ENCODE measurements at places on chromosomes 16 and 17.
A peak's percentile ranks its signal among the peaks of the same experiment; 100 is the strongest.

GRCh38 chr17:21043296-21044232 is 753 bp upstream of the USP22 start:
- DNase-seq = peak; percentile 98

GRCh38 chr17:49365667-49366066 is 3.6 kb upstream of the ZNF652 start:
- DNase-seq = peak; percentile 45

- no peak for DNase-seq
Observed at GRCh38 chr17:7882629-7883028, 6.0 kb upstream of the CHD3 start.

- DNase-seq = no peak
Observed at GRCh38 chr16:71622088-71622487, 3.9 kb upstream of the MARVELD3 start.

- DNase-seq = no peak
Observed at GRCh38 chr17:70478902-70479301, 309.6 kb downstream of the KCNJ2 start.

DNA sequence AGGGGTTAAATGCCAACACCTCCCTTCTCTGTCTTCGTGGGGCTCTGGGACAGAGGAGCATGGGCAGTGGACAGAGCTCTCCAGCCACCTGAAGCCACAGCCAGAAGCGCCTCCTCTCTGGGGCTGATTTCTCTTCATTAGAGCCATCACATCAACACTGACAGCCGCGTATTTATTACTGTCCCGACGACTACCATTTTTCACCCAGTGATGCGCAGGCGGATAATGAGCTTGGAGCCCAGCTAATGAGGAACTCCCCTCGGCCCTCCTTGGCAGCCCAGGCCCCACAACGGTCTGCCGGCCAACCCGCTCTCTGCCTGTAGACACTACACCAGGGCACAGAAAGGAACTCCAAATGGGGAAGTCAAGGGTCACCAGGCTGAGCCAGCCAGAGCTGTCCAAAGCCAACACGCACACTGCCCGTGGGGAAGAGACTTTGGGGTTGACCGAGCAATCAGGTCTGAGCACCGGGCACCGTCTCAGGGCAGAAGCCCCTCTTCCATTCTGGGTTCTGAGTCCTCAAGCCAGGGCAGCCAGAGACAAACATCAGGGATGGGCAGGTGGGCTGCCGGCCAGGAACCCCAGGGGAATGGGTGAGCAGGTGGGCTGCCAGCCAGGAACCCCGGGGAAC is 13.2 kb downstream of the SDK2 start:
- DNase-seq = no peak

GRCh38 chr17:2814481-2815341 is 18.5 kb downstream of the RAP1GAP2 start:
- peak; percentile 93 for DNase-seq

- peak; percentile 70 for DNase-seq
Observed at GRCh38 chr17:80082403-80083135, 18.8 kb upstream of the GAA start.

DNA sequence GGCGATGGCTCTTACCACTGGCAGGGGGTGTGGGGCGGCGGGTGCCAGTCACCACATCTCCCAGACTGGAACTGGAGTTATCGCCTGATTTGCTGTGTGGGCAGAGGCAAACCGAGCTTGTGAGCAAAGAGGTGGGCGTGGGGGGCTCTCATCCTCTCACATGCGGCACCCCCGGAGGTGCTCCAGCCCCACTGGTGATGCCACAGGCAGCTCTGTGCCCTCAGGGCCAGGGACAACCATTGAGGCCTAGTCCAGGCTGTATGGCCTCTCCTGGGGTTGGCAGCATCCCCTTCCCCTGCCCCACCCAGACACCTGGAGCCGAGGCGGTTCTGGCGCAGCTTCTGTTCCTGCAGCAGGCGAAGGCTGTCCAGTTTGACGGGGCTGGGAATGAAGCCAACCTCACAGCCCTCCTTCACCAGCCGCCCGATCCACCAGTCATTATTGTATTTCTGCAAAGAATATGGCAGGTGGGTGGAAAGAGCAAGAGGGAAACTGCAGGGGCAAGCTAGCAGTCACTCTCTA is 10.9 kb downstream of the CACNB1 start:
- DNase-seq = no peak

- no peak for DNase-seq
Observed at GRCh38 chr16:55042556-55043432, 112.1 kb downstream of the IRX5 start.

GRCh38 chr17:77540975-77541374 is 400.2 kb downstream of the SEC14L1 start:
- no peak for DNase-seq

GRCh38 chr16:63653044-63653839 is 1468.6 kb downstream of the CDH11 start:
- no peak for DNase-seq

- DNase-seq = no peak
Observed at GRCh38 chr17:21542991-21543390, 149.3 kb upstream of the KCNJ18 start.

DNA sequence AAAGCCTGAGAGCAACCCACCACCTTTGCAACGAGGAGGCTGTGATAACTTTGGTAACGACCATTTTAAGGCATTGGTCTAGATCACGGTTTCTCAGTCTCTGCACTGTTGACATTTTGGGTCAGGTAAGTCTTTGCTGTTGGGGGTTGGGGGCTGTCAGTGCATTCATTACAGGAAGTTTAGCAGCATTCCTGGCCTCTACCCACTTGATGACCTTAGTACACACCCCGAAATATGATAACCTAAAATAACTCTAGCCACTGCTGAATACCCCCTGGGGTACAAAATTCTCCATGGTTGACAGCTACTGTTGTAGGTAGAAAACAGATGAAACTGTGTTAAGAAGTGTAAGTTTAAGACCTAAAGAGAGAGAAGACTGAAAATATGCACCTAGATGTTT is 36.3 kb downstream of the ADAMTS18 start:
- DNase-seq = no peak

DNA sequence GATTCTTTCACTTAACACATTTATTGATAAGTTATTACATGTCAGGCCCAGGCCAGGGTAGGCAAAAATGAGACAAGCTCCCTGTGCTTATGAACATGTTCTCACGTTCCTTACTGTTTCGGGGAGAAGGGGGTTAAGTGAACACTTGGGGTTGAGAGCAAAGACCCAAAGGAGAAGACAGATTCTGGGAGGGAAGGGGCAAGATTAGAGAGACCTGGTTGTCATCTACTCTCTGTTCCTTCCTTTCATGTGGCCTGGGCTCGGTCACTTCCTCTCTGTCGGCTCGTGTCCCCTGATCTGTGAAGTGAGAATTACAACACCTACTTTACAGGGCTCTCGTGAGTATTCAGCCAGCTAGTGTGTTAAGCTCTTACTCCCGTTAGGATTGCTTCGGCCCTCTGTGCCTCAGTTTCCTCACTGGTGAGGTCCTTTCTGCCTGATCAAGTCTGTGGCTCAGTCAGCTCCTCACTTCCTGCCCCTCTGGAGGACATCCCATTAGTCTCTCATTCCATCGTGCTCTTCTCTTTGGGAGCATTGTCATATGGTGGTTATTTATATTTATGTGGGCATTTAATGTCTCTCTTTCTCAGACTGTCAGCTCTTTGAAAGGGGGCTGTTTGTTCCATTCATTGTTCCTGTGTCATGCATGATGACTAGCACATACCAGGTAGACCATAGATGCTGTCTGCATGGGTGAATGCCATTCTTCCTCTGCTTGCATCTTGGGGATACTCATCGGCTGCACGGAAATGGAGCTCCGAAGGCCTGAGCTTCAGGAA is 38.9 kb downstream of the PLCG2 start:
- no peak for DNase-seq
